ENCODE measurements at places on chromosomes 2 and 18.

DNA sequence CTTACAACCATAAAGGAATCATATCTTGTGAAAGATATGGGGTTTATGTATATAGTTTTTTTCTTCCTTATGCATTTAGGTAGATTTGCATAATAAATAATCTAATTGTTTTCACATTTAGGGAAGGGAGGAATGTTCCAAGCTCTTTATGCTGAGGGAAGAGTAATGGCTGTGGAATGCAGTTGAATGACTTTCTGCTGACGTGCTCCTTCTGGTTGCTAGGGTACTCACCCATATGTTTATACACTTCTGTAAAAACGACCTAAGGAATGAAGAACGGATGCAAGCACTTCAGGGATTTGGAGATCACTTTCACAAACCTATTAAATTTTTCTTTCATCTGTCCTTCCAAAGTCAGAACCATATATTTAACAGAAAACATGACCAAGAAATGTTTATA, 29.2 kb upstream of the PPP4R1 start:
- no peak for DNase-seq

DNA sequence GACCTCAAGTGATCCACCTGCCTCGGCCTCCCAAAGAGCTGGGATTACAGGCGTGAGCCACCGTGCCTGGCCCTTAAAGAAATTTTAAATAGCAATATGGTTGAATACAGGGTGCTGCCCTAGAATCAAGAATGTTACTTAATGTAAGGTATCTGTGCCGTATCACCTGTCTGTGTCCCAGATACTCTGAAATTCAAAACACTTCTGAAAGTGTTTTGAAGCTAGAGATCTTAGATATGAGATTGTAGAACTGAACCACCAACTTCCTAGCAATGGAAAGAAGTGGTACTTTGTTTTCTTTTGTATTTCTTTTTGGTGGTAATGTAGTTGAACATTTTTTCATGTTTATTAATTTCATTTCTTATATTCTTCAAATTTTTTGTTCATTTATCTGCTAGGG, 13.0 kb downstream of the PTPN4 start:
- no peak for DNase-seq

- no peak for DNase-seq
These were observed 182.9 kb downstream of the IKZF2 start for GRCh38 chr2:212968284-212969081.

GRCh38 chr2:143001501-143001900, 124.0 kb downstream of the KYNU start:
- DNase-seq: no peak

GRCh38 chr2:203659331-203660049, 46.9 kb upstream of the CD28 start:
- no peak for DNase-seq

- no peak for DNase-seq
These were observed 4.5 kb downstream of the PRLH start for GRCh38 chr2:237570776-237571335.

DNA sequence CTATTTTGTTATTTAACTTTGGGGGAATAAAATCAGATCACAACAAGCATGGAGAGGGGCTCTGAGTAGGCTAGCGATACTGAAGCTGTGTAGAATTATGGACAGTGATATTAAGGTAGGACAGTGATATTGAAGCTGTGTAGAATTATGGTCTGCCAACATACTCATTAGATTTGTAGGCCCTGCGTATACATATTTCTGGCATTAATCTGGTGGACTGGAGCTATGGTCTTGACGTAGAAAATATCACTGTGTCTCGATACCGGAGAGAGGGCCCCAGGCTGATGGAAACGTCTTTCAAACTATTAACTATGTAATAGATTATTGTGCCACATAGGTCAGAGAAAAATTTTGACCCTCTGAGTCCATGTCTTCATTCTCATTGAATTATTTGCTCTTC, 511.4 kb downstream of the ADCYAP1 start:
- no peak for DNase-seq

DNA sequence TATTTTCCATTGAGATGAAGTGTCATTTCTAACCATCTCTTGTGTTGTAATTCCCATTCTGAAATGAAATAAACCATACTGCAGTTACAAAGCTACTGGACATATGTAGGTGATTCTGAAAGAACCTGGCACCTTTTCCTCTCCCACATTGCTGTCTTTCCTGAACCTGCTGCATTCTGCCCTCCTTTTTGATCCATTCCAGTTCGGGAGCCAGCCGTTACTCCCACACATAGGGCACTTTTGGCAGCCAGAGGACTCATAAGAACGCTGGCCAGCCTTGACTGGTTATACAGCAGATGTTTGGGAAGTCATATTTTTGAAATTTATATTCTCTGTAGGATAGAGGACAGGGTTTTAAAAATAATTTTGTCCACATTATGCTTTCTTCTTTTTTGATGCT, 369.8 kb upstream of the CDH7 start:
- DNase-seq: no peak

GRCh38 chr2:174076040-174076439, 110.9 kb upstream of the SP3 start:
- no peak for DNase-seq

DNA sequence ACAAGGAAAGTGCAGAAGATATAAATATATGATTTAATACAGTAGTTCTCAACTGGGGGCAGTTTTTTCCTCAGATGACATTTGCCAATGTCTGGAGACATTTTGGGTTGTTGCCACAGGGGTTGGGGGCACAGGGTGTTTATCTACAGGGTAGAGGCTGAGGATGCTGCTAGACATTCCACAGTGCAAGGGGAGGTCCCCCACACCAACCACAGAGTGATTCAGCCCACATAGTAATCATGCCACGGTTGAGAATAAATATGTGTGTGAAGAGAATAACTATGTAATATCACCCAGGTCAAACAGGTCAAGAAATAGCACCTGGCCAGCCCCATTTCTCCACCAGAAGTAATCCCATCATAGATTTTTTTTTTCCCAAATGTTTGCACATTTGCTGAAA, 17.9 kb downstream of the DYSF start:
- DNase-seq: no peak

DNA sequence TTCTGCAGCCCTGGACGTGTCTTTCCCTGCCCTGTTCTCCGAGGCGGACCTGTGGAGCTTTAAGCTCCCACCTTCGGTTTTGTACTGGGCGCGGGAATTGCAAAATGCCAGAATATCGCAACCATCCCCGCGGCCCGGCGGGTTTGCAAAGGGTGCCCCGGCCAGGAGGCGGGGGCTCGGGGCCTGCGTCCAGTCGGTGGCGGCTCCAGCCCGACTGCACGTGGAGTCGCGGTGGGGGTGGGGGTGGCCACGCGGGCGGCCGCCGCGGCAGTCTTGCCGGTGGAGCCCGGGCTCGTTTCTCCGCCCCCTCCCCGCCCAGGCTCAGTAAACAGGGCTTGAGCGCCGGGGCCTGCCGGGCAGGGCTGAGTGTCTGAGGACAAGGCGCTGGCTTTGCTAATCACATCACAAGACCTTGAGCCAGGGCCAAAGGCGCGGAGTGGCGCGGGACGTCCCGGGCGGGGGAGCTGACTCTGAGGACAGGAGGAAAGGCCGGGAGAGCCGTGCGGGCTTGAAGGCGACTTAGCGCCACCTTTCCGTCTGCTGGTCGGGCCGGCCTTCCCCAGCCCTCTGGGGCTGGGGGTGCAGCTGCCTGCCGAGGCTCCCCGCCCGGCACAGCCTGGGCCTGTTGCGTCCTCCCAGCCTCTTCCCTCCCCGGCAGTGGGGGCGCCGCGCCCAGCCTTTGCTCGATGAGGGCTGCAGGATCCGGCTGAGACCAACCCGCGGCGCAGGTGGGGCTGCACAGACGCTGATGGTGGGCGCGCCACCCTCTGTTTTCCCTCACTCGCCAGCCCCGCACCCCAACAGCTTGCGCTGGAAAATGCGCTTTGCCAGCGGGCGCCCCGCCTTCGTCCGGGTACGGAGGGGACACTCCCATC, 786 bp upstream of the ZFP36L2 start:
- peak; percentile 80 for DNase-seq

DNA sequence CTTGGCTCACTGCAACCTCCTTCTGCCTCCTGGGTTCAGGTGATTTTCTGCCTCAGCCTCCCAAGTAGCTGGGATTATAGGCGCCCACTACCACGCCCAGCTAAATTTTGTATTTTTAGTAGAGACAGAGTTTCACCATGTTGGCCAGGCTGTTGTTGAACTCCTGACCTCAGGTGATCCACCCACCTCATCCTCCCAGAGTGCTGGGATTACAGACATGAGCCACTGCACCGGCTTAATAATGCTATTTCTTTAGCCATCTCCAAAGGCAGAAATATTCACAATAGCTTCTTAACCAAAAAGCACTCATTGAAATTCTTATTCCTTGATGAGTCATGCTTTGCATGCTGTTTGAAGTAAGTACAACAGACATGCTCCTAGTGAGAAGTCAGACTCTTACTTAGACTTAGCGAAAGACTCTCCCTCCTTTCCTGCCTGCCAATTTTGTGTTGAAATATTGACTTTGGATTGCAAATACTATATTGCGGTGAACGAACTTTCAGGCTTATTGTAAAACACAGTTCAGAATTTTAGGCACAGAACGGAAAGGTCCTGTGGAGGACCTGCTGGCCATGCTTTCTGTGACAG, 4.4 kb downstream of the ACTR3 start:
- DNase-seq: no peak

DNA sequence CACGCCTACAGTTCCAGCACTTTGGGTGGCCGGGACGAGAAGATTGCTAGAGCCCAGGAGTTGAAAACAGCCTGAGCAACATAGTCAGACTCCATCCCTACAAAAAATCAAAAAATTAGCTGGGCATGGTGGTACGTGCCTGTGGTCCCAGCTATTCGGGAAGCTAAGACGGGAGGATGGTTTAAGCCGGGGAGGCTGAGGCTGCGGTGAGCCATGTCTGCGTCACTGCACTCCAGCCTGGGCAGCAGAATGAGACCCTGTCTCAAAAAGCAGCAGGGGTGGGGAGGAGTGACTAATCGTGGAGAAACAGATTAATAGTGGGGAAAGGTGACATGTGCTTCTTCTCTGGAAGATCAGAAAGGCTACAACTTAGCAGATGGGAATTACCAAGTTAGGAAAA, 58.1 kb upstream of the GPC1 start:
- no peak for DNase-seq

DNA sequence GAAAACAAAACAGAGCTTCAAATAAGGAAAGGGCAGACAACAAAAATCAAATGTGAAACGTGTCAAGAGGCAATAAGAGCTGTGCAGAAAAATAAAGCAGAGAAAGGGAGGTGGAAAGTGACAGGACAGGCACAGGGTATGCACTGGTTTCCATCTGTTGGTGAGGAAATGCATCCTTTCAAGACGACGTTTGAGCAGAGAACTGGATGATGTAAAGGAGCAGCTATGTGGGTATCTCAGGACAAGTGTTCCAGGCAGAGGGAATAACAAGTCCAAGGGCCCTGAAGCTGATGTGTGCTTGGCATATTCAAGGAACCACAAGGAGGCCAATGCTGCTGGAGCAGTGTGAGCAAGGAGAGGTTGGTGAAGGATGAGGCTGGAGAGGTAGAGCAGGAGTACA, 168.9 kb upstream of the SERPINE2 start:
- no peak for DNase-seq

GRCh38 chr2:12617366-12617765, 99.4 kb upstream of the TRIB2 start:
- no peak for DNase-seq

DNA sequence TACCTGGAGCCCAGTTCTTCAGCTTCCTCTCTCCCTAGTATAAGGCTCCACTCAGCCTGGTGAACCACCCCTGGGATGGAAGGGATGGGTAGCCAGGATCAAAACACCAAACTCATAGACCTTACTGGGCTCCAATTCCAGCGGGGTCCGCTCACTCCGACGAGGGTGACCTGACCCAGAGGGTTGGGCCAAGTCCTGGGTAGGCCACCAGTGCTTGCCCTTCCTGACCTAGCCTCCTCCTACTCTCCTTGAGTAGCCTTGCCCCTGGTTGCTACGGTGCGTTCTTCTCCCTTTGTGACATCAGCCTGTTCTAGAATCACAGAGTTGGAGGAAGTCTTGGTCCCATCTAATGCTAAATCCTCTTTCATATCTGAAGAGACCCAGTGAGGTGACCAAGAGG, 537 bp upstream of the STAT4 start:
- DNase-seq: no peak

DNA sequence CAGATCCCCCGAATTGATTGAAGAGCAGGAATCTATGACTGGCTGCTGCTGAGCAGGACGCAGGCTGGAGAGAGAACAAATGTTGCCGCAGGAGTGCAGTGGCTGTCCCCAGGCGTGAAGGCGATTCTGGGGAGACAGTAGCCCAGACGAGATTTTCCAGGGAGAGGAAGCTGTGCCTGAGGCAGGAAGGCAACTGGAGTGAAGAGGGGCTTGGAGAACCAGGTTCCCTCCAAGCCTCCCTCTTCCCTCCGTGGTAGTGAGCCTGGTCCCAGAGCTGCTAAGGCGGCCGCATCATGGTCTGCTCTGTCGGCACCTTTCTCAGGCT, 1.3 kb upstream of the NPPC start:
- no peak for DNase-seq

GRCh38 chr2:43018179-43019024, 208.0 kb downstream of the ZFP36L2 start:
- DNase-seq: no peak

DNA sequence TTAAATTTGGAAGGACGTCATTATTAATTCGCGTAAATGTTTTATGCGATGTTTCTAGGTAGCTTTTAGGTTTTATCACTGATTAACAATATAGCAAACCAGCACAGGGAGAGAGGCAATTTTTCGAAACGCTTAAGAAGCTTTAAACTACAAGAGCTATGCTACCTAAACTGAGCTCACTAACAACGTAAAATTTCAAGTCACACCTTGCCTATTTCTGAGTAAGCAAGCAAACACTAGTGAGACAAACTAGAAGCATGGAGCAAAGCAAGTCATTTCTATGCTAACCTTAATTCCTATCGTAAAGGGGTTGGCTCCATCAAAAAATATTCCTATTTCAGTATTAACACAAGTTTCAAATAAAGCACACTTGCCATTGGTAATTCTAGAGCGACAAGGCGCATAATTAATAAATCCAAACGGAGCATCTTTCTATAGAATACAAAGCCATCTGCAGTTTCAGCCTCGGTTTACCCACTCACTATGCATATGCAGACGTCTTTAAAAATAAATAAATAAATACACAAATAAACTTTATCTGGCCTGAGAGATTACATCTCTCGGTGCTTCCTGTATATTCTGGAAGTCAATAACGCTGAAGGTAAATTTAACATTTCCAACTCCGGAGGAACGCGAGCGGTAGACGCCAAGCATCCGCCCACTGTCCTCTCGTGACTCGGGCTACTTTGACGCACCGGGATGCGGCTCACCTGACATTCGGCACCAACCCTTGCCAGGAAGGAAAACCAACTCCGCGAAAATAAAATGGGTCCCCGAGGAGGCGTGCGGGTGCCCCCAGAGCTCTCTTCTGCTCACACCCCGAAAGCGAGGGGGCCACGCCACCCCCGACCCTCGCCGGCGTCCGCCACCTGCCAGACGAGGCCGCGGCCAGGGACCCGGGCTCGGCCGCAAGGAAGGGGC, 947 bp downstream of the ITSN2 start:
- DNase-seq: no peak
